ENCODE measurements at places on chromosomes 2 and 18.

DNA sequence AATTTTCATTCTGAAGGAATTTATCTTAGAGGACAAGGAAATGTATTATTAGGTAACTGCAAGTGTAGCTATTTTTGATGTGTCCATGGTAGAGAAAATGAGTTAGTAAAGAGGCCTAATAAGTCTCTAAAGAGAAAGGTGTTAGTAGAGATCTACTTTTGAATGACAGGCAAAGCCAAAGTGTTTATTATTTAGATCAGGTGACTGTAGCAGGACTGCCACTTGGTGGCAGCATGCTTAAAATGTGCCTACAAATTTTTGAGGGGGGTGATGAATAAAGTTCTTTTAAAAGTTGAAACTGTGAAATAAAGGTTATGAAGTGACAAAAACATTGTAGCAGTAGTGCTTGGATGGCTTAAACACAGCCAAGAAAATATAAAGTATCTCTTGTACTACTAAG lies 421.5 kb upstream of the MEIS1 start:
- no peak for DNase-seq

- DNase-seq = no peak
Observed at GRCh38 chr2:127638361-127639110, 7.4 kb upstream of the GPR17 start.

GRCh38 chr2:156436497-156437085 lies 412 bp downstream of the GPD2 start:
- DNase-seq = peak; percentile 32

- no peak for DNase-seq
Observed at GRCh38 chr2:1664698-1665097, 79.6 kb downstream of the PXDN start.

DNA sequence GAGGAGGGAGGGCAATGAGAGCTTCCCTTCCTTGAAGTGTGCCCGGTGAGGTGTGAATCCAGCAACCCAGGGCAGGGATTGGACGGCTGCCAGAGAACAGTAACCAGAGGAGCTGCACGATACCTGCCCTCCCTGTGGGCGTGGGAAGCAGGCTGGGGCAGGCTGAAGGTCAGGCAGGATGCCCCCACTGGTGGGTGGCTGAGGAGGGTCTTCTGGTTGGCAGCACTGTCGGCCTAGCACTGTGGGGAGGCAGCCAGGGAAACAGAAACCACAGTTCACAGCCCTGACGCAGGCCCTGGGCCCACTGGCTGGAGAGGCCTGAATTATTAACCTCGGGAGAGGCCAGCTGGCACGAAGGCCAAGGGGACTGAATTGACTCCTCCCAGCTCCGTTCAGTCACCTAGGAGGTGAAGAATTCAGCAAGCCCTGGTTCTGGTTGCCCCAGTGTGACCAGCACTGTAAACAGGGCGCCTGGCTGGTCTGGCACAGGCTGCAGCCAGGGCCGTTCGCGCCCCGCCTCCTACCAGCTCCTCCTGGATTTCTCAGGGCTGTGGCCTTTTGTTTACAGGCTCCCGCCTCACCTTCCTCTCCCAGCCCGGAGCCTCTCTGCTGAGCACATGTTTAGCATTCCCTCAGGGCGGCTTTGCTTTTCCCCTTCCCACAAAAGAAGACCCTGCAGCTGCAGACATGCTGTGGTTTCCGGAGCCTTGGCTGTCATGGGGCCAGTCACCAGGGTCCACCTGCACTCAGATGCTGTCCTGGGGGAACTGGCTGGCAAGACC lies 97.8 kb downstream of the B3GNT2 start:
- no peak for DNase-seq

- DNase-seq = no peak
Observed at GRCh38 chr2:183709829-183710228, 585.6 kb downstream of the NUP35 start.

- no peak for DNase-seq
Observed at GRCh38 chr18:40380686-40381439, 1574.2 kb upstream of the PIK3C3 start.

- no peak for DNase-seq
Observed at GRCh38 chr2:57842531-57842930, 204.1 kb upstream of the VRK2 start.

GRCh38 chr2:170937709-170938379 lies 8.8 kb downstream of the GORASP2 start:
- DNase-seq = no peak

- peak; percentile 28 for DNase-seq
Observed at GRCh38 chr2:161134547-161135518, 25.4 kb upstream of the TANK start.

DNA sequence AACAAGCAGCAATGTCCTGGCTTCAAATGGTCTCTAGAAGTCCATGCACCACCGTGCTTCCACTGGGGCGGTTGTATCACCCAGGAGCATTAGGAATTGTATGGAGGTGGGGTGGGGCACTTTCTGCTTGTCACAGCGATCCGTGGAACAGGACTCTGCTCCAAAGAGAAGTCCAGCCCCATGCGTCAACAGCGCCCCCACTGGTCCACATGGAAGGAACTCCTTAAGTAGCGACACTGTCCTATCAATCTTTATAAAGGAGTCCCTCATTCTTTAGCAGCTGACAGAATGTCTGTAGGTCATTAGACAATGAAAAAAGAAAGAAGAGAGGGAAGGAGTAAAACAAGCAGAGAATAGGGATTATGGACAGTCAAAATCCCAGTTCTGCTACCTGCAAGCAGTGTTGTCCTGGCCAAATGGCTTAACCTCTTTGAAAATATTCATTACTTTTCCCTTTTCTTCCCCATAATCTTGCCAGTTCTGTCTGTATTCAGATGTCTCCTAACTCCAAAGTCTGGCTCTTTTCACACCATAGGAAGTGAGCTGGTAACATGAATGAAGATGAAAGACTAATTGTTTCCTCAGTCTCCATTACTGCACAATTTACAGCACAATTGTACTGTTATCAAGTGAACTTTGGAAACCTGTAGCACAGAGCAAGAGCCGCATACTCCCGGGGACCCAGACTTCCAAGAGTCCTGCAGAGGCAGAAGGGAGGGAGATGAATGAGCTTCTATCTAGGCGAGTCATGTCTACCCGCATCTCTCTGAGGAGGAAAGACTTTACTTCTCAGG lies 9.9 kb downstream of the NFE2L2 start:
- DNase-seq = peak; percentile 23

GRCh38 chr2:190819840-190820301 lies 60.8 kb upstream of the GLS start:
- no peak for DNase-seq

DNA sequence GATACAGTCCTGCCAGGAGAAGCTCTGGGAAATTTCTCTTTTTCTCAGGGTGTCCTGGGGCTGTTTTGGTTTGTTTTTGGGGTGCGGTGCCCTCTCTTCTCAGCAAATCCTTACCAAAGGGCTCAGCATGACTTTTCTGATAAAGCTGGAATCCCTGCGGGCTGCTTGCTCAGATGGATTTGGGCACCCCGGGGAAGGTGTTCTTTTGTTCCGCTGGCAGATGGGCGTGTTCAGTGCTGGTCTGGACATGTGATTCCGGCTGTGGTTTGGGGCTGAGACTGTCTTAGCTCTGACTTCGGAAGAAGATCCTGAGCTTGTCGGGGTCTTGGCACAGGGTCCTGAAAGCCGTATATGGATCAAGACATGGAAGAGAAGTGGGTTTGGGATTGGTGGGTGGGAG lies 134.2 kb upstream of the SPRED2 start:
- DNase-seq = no peak

GRCh38 chr2:237962432-237963084 lies 4.3 kb upstream of the UBE2F start:
- no peak for DNase-seq

DNA sequence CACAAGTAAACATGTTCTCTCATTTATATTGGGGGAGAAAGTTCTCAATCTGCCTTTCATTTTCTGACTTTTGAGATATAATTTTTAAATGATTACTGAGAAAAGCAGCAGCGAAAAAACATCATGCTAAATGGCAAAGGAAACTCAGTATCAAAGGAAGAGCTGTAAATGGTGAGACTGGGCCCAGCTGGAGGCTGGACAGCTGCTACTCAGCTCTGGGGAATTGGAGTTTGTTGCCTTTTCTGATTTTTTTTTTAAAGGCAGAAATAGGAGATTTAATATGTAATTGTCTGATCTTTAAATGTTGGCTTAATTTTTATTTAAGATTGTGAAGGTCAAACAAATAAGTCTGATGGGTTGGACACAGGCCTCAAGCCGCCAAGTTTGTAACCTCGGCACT lies 137.1 kb upstream of the TACR1 start:
- no peak for DNase-seq

- DNase-seq = no peak
Observed at GRCh38 chr2:15905986-15906491, 34.3 kb upstream of the MYCN start.

- DNase-seq = no peak
Observed at GRCh38 chr2:203645831-203646230, 60.6 kb upstream of the CD28 start.

GRCh38 chr2:191385416-191386160 lies 140.4 kb downstream of the MYO1B start:
- DNase-seq = peak; percentile 84

- no peak for DNase-seq
Observed at GRCh38 chr18:6203791-6204190, 210.9 kb downstream of the L3MBTL4 start.

GRCh38 chr18:12857215-12857905 lies 26.7 kb downstream of the PTPN2 start:
- no peak for DNase-seq

- peak; percentile 15 for DNase-seq
Observed at GRCh38 chr2:217162533-217162932, 302.7 kb upstream of the TNP1 start.

GRCh38 chr2:182817558-182817957 lies 48.9 kb downstream of the FRZB start:
- DNase-seq = no peak

DNA sequence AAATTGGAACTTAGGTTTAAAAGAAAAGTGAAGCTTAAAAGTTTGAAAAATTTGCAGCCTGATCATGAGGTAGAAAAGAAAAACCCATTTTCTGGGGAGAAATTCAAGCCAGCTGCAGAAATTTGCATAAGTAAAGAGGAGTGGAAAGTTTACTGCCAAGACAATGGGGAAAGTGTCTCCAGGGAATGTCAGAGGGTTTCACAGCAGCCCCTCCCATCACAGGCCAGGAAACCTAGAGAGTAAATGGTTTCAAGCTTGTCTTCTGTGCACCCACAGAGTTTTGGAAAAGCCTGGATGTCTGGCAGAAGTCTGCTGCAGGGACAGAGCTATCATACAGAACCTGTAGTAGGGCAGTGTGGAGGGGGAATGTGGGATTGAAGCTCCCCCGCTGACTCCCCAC lies 254.0 kb upstream of the FSIP2 start:
- no peak for DNase-seq

- no peak for DNase-seq
Observed at GRCh38 chr18:5974696-5975095, 79.4 kb upstream of the TMEM200C start.

DNA sequence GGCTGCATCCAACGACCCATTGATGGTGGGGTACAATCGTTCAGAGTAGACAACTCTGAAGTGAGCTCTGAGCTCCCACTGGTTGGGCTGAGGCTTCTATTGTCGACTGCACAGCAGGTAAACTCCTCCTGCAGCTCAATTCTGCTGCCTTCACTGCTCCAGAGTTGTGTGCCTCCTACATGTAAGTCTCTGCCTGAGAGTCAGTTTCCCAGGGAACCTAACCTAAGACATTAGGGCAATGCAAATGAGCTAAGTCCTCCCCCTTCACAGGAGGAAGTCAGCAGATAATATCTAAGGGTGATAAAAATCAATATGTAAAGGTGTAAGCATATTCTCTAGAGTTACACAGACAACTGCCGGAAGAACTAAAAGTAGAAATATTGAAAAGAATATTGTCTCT lies 22.5 kb upstream of the ACYP2 start:
- DNase-seq = no peak

DNA sequence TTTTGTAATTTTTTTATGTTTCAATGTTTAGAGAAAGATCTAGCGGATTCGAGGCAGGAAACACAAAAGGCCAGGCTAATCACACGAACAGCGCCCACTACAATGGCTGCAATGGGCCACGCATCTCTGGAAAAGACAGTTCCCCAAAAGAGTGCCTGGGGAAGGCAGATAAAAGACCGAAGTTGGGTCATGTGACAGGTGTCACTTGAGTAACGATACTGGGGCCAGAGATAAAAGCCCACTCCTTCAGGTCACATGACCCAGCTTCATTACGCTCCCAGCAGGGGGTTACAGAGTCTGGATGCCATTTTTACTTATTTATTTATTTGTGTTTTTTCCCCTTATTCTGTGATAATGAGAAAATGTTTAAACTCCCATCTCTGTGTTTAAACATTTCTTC lies 95.4 kb downstream of the CDK15 start:
- DNase-seq = no peak

- no peak for DNase-seq
Observed at GRCh38 chr2:108536133-108536780, 2.0 kb downstream of the LIMS1 start.

- no peak for DNase-seq
Observed at GRCh38 chr2:72998234-72998651, 73.3 kb downstream of the SFXN5 start.

DNA sequence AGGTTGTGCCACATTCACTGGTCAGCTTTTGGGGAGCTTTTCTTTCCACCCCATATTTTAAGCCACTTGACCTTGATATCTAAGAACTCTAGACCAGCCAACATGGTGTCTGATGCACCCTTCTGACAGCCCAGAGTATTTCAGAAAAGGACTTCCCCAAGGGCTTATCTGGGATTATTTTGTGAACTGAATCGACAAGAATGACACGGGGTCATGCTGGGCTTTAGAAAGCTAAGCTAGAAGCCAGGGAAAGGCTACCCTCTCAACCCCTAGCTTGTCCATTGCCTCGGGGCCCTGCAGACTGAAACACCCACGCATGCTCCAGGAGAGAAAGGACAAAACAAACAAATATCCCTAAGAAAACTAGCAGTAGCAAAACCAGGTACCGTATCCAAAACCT lies 16.0 kb downstream of the SLC4A5 start:
- DNase-seq = no peak

DNA sequence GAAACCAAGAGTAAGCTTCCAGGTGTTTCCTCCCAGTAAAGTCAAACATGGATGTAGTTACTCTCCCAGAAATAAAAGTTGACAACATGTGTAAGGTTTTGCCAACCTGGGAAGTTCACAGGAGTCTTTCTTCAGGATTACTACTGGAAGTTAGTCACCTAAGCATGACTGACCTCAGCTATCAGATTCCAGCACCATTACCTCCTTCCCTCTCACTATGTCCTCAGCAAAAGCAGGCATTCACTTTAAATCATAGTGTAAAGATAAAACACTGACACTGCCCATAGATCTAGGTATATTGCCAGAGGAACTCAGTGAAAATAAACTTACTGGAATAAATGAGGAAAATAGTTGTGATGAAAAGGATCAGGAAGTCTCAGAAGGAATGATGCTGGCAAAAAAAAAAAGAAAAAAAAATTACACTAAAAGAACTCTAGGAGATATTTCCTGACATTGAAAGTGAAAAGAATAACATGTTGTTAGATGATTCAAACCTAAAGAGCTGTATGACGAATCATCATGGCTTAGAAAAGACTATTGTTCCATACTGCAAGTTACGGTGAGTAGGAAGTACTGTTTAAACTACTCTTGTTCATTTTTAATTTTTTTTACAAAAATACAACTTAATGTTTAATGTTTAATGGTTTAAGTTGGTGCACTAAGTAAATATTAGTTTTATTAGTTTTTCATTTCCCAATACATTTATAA lies 484.5 kb upstream of the ZNF804A start:
- DNase-seq = no peak

Data from inflammatory macrophage treated with lipopolysaccharide for 1 hour (primary cell).